ENCODE measurements at places on chromosomes 3 and 15.

DNA sequence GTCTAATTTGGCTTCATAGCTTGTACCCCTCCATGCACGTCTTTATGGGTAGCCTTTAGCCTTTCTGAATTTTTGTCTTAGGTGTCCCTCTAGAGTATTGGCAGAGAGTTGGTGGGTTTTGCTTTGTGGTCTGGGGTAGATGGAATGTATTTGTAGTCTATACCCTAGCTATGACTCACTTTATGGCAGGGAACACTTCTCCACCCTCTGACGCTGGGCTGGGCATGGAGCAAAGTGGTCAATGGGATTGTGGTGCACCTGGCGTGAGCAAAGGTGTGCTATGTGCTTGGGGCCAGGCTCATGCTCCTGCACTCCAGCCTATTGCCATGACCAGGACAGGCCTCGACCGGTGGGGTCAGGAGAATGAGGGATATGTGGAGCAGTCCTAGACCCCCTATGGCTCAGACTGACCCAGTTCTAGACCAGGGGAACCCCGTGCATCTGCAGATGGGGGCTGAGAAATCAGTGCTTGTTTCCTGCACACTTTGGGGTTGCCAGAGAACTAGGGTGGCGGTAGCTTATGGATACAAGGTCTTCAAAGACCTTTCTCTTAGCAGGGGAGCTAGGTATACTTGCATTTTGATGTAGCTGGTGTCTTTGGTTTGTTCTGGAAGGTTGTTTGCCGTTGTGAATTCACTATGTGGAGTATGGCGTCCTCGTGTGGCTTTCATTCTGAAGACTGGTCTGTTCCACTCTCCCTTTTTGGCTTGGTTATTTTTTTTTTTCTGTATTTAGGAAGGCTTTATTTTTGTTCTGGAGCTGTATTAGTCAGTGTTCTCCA lies 49.4 kb upstream of the RPL32 start:
- no peak for DNase-seq

DNA sequence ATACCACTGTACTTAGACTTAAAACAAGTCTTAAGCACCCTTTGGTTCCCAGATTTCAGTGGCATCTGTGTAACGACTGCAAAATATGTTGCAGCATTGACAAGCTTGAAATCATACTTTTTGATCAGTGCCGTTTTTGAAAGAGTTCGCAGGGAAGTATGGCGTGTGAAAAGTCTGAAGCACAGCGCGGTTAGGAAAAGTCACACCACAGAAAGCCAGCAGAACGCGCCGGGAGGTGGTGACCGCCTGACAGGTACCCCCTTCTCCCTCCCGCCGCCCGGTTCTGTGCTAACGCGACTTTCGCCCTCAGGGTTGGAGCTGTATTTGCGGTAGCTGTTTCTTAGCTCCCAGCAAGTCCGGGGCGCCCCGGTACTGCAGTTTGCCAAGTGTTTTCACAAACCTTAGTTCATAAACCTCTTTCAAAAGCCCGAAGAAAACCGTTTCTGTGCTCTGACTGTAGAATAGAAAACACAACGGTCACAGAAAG lies 481 bp upstream of the CRYBG3 start:
- DNase-seq = no peak

DNA sequence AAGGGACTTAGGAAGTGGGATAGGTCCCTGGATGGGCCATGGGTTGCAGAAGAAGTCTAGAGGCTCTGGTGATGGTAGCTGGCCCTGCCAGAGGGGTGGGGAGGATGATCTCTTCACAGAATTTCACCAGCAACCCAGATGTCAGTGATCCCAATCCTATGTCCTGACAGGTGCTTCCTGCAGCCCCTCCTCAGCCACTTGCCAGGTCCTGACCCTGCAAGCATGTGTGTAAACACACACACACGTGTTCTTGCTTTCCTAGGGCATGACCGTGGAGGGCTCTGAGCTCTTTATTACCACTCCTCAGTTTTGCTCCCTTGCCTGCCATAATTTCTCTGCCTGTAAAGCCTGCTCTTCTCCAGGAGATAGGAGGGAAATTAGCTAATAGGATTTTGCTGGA lies 12.5 kb downstream of the TEX264 start:
- DNase-seq = no peak

DNA sequence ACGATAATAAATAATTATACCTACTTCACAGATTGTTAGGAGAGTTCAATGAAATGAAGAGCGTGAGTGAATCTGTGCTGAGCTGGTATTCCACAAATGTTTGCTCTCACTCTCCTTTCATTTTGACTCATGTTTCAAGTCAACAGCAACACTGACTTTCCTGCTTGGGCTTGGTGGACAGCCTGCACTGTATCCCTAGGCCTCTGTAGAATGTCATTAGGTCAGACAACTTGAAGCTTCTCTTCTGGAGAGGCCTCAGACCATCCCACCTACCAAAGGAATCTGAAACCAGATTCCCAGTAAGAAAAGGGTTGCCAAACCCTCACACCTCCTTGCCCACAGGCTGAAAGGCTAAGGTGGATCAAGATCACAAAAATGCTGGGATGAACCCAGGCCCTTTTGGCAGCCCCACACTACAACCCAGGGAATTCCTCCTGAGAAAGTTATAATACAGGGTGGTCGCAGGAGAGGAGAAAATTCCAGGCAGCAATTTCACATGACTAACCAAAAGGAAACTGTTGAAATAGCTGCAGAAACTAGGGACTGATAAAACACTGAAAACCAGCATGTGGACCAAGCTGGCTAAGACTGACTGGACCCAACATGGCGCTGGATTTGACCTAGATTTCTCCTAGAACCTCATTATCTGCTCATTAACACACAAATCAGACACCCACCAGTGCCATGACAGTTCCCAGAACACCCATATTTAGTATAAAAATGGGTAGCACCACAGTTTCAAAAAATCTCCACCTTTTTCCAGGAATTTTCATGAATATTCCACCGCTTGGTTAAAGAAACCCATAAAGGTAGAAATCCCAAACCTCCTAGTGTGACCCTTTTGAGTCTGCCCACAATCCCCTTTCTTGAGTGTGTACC lies 57.0 kb upstream of the ZNF148 start:
- DNase-seq = peak; percentile 54

DNA sequence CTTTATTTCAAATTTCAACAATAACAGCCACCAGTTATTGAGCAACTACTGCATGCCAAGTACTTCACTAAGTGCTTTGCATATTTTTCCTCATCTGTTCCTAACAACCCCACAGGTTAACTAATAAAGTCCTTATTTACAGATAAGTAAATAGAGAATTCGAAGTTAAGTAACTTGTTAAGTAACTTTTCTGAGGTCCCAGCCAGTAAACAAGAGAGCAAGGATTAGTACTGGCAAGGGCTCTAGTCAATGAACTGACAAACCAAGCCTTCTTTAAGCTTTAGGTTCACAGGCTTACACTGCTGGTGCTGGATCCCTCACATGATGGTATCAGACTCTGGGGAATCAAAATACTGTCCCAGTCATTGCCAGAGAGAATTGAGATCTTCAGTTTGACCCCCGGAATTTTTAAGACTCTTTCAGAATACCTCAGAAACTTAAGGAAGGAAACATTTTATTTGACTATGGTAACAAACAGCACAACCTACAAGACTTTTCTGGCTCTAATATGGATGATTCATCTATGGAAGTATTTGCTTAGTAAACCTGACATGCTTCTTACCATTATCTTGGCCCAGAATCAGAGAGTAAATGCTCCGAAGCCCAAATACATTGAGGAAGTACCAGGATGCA lies 16.5 kb downstream of the EMC3 start:
- DNase-seq = no peak

GRCh38 chr3:114804099-114804498 lies 343.0 kb downstream of the ZBTB20 start:
- DNase-seq = peak; percentile 5

DNA sequence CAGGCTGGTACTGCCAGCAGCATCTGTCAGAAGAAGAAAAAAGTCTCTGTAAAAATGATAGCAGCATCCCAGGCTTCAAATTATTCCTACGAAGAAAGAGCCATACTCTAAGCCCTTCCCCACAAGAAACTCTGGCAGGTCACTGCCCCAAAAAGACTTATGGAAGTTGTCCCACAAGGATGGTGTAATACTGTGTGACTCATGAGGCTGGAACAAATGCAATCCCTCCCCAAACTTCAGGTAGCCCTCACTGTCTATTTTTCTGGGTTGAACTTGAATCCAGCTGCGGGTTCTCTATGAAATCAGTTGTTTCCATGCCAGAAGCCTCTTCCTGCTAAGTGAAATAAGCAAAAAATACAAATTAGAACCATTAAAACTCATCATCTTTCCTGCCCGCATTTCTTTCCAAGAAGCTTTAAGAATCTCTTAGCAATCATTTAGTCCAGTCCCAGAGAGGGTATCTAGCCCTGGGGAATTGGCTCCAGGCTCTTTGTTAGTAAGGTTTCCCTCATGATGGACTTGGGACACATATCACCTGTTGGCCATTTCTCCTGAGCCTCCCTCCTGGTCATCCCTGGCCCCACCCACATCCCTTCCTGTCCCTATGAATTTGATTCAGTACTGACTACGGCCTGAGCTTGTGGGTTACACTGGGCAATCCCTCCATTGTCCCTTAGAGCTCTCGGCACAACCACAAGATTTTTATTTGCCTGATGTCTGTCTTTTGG lies 51.7 kb downstream of the FAM174B start:
- no peak for DNase-seq

DNA sequence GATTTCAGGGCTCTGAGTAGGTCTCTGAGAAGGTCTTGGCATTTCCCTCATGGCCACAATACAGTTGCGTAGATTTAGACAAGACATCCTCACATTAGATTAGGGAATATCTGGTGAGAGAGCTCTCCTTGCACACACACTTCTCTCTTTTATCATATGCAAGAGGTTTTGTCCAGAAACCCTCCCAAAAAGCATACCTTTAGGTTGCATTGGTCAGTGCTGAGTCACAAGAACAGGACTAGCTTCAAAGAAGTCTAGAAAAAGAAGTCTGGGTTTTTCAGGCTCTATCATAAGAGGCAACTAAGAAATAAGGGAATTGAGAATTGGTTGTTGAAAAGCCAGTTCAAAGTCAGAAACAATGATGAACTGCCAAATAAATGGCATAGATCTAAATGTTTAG lies 40.1 kb upstream of the MITF start:
- DNase-seq = no peak

DNA sequence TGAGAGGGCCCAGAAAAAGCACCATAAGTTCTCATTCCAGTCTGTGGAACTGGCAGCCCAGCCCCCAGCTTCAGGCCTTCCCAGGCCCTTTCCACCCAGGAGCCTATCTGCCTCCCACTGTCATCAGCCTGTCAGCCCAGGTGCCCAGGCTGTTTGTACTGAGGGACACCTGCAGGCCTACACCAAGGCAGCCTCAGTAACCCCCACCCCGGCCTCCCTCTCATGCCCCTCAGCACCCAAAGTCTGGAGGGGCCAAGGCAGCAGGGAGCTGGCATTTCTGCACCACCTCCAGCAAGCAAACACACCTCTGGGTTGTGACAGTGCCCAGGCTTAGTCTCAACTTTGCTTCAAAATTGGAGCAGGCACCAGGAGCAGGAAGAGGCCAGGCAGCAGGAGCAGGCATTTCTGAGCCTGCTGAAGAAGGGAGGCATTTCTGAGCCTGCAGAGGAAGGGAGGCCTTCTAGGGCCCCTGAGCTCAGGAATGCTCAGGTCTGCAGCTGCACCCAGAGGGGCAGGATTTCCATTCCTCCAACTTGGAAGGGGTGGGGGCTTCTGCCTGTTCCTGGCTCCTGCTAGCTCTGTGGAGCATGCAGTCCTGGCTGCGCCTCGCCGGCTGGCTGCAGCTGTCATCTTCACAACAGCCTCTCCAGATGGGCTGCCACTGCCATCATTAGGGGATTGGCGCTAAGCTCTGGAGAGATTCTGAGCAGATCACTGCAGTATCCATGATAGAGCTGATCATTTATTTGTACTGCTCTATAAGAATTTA lies 396.1 kb downstream of the UNC13C start:
- DNase-seq = no peak

DNA sequence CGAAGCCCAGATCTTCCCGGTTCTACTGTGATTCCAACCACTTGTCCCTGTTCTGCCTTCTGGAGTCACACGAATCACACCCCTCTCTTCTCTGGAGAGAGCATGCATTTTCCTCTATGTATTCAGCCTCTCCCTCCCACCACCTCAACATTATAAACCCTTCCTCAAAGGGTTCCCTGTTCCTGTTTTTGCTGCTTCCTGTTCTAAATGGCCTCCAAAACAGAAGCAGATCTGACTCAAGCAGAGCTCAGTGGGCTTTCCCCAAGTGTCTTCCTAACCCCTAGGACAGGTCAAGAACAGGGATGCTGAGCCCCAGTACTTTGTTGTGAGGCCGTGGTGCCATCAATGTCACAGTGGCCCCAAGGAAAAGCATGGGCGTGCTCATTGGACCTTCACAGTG lies 75.7 kb upstream of the ARNT2 start:
- no peak for DNase-seq

DNA sequence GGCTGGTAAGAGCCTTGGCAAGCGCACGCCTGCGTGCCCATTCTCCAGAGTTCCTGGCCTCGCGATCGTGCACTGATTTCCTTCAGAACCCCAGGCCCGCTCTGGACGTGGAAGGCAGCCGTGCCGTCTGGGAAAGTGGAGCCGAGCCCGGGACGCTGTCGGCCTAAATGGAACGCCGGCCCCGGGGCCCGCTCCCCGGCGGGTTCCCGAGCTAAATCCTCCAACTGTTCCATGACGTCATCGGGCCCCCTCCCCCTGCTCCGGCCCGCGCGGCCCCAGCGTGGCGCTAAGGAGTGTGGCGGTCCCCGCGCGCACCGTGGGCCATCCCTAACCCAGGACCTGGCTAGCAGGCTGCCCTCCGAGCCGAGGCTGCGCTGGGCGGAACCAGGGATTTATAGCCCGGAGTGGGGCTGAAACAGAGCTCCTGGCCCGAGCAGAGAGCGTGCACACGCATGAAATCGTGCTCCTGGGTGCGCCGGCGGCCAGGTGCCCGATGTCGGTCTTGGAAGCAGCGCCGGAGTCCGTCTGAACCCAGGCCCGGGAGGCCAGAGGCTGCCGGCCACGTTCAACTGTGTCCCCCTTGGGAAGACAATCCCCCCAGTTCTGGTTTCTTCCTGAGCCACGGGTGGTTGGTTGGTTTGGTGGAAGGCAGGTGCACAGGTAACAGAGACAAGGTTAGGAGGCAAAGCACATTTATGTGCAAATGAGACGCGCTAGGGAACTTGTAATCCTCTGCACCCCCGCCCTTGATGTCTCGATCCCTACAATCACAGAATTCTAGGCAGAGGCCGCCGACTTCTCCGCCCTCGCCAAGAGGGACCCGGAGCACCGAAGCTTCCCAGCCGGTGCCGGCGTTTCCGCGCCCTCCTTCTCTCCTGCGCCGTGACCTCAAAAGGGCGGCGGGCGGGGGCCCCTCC lies 84.9 kb upstream of the ETV5 start:
- no peak for DNase-seq
